ENCODE measurements at places on chromosomes 2 and 18. TPM values are rescaled to one million over a fixed set of nuclear protein-coding genes. Genes with fewer than 3 reads are reported as not detected.

The LRRC30 gene
- not detected for total RNA-seq

The PLGLB2 gene
- total RNA-seq: not detected

The C2orf66 gene
- total RNA-seq: not detected

The CMPK2 gene
- total RNA-seq: 0.58 TPM

The KDM3A gene
- total RNA-seq: 30.8 TPM

The TMEM247 gene
- total RNA-seq: not detected

GRCh38 chr18:31546476-31546875 lies 45.2 kb upstream of the TTR start:
- DNase-seq: no peak

DNA sequence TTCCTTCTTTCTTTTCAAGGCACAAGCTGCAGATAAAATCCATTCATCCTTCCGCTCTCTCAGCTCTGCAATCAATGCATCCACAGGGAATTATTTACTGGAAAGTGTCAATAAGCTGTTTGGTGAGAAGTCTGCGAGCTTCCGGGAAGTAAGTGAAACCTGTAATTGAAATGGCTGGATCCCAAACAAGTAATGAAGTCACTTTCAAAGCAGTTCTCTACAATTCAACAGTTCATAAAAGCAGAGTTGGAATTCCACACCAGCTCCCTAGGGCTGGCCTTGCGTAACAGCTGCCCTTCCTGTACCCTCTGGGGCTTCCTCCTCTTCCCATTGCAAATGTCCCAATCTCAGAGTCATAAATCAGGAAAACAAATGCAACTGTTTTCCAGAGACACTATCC lies 9.6 kb downstream of the SERPINB2 start:
- DNase-seq: no peak

DNA sequence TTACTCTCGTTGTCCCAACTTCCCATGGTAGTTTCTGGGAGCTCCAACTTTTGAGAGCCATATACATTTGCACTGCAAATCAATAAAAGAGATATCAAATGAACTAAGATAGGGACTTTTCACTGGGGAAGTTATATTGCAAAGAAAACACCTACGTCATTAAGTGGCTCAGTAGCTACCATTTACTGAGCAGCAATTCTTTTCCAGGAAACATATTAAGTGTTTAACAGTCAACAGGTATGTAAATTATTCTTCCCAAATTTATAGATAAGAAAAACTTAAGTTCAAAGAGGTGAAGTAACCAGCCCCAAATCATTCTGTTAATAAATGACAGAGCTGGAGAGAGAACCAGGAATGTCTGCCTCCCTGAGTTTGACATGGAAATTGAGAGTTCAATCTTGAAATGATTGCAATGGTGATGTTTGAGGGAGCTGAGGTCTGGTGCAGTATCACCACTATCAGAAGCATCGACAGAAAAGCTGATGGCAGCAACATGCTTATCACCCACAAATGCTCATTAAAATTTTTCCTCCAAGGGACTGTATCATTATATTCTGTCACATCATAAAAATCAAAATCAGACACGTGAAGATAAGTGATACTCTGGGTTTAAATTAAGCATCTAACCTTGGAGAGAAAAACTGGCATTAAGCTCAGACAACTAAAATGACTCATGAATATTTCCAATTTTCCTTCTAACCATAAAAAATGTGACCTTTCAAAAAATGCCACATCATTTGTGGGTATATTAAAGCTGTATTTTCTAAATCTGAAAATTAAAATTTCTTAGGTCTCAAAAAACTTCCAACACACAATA lies 43.4 kb downstream of the GAREM1 start:
- peak; percentile 20 for DNase-seq

GRCh38 chr2:26068602-26069298 lies 34.9 kb downstream of the RAB10 start:
- DNase-seq: peak; percentile 56

- no peak for DNase-seq
Measured at GRCh38 chr2:164803776-164804466, 37.7 kb downstream of the COBLL1 start.

DNA sequence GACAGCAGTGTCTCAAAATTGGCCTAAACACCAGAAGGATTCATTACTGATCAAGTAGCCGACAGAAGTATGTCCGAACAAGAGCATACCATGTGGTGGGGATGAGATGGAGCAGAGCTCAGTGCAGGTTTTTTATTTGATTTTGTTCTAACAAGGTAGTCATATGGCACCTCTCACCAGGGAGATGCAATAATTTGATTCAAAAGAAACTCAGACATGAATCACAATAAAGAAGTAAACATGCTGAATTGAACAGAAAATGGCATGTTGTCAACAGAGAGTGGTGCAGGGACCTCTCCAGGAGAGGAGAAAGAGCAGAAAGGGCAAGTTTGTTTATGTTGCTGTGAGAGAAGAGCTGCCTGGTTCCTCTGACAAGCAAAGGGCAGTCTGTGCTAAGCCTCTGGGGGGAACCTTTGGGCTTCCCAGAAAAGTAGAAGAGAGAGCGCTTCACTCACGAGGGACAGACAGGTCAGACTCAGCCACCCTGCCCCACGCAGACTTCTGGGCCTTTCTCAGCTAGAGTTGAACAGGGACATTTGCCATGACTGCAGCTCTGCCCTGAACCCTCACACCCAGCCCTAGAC lies 351.3 kb upstream of the RAB12 start:
- no peak for DNase-seq

DNA sequence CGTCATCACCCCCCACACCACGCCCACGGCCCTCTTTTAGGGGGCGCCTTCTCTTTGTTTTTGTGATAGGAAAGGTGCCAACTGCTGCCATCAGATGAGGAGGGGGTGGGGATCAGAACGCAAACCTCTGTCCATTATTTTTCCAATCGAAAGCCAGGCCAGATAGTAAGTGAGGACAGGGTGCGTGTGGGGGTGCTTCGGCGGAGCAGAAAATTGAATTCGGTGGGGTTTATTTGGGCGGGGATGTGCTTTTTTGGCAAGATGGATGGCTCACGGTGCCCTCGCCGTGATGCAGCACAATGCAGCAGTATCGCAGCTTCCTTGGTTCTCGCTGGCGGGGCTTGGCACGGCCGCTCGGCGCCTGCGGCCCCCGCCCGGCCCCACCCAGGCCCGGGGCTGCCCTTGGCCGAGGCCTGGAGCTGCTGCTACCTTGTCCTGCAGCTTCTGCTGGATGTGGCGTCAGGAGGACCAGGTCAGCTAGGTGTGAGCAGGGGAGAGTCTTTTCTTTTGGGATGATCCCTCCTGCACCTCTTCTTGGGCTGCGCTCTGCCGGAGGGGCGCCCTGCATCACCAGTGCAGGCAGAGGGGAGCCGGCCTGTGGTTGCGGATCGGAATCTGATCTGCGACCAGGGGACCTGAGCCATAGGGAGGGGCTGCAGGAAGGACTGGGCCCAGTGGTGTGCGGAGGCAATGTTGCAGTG lies 1.3 kb downstream of the SPTBN1 start:
- DNase-seq: peak; percentile 59

All from HepG2 (cell line).